ENCODE measurements at places on chromosomes 11 and 22.

DNA sequence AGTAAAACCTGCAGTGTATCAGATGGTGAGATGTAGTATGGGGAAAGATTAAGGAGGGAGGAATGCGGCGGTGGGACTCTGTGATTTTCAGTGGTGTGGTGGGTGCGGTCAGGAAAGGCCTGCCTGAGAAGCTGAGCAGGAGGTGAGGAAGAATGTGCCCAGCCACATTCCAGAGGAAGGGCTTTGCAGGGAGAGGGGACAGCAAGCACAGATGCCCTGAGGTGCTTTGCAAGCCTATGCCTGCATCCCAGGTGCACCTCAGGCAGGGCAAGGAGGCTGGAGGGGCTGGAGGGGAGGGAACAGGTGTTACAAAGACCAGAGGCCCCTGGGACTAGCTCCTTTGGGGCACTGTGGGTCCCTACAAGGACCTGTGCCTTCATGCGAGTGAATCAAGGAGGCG lies 42.1 kb downstream of the MYO7A start:
- no peak for DNase-seq

GRCh38 chr11:89433278-89433677 lies 57.9 kb downstream of the NOX4 start:
- no peak for DNase-seq

DNA sequence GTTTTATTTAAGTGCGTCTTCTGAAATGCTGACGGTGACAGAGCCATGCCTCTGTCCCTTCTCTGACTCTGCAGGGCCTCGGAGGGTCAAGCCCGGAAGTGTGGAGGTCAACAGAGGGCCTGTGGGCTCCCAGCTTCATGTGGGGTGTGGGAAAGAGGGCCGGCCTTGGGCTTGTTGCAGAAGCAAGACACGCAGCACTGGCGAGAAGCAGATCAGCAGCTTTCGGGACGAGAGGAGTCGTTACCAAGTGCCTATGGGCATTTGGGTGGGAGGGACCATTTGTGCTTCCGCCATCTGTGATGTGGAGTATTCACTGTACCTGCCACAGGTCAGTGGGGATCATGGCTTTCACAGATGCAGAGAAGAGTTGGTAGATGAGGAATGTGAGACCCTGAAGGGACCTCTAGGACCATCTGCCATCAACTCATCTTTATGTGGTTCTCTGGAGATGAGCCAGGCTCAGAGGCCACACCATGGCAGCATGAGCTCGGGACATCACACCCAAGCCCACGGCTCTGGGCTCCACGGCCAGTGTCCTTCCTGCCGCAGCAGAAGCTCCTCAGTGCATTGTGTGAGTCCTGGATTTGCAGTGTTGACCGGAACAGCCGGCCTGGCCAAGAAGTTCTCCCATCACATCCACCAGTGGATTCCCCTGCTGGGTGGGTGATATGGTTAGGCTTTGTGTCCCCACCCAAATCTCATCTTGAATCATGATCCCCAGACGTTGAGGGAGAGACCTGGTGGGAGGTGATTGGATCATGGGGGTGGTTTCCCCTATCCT lies 590.7 kb downstream of the TBC1D22A start:
- peak; percentile 24 for DNase-seq

GRCh38 chr11:118396097-118396501 lies 5.3 kb upstream of the ATP5MG start:
- DNase-seq, result no peak

- DNase-seq, result no peak
Measured at GRCh38 chr11:113574586-113574985, 99.4 kb upstream of the DRD2 start.

GRCh38 chr11:2825261-2825888 lies 60.2 kb downstream of the CDKN1C start:
- no peak for DNase-seq

DNA sequence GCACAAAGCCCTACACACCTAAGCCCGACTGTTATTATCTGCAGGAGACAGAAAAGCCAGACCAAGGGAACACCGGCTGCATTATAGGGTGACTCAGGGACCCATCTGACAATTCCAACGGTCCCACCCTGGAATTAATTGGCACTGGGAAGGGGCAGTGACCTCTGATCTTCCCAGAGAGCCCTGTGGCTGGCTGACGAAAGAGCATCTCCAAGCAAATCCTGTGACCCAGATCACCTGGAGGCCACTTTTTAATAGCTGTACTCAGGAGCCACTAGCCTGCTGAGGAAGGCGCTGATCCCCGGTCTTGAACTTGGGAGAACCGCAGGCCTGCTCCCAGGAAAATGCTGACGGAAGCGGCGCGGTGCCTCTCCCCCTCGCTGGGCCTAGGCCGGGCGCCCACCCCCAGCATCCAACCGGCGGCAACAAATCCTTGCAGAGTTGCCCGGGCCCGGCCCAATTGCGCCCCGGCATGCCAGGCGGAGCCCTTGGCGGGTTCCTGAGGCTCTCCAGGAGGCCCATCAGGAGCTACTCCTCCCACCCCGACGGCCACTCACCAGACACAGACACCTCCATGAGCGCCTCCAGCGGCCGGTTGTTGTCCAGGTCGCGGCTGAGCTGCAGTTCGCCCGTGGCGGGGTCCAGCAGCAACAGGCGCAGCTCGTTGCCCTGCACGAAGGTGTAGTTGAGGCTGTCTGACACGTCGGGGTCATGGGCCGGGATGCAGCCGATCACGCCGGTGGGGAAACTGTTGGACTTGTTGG lies 4.2 kb downstream of the CELSR1 start:
- no peak for DNase-seq
